ENCODE measurements at places on chromosomes 13 and 19.

DNA sequence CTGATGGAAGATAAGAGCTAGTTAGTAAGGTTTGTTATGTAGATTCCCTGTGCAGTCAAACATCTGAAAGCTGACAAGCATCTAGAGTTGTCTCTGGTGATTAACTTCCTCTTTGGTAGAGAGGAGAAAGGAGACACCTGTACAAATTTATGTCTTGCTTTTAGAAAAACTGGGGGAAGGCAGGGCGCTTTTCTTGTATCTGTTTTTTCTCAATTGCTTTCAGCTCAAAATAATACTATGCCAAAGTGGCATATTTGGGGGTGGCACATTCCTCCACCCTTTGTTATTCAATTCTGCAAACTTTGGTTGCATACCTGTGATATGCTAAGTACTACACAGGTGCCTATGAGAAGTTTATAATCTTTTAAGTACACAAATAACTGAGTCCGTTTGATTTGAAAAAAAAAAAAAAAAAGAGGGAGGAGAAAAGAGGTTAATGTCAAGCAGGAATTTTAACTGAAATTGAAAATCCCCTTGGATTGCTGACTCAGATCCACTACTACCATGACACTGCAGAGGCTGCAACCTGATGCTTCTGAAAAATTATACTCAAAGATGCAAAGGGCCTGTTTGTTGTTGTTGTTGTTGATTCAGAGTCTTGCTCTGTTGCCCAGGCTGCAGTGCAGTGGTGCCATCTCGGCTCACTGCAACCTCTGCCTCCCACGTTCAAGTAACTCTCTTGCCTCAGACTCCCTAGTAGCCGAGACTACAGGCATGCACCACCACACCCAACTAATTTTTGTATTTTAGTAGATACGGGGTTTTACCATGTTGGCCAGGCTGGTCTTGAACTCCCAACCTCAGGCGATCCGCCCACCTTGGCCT, 164.8 kb upstream of the NBEA start:
- DNase-seq: no peak

GRCh38 chr19:21474671-21475181, 30.7 kb upstream of the ZNF429 start:
- peak; percentile 59 for DNase-seq

DNA sequence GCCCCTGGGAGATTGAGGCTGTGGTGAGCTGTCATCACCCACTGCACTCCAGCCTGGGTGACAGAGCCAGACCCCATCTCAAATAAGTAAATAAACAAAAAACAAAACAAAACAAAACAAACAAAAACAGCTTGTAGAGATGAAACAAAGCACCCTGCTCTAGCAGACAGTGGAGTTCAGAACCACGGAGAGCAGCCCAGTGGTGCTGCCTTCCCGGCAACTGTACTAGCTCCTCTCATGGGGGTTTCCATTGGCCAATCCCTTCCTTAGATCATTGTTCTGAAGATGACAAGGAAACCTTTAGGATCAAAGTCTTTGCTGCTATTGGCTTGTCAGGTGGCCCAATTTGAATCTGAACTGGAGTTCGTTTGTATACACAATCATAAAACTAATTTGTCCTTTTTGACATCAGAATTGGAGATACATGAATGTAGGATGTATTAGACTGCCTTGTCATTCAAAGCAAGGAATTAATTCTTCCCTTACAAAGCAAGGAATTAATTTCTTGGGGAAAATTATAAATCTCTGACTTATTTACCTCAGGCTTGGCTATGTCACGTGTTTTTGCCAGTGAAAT, 19.7 kb upstream of the SYCN start:
- DNase-seq: no peak

DNA sequence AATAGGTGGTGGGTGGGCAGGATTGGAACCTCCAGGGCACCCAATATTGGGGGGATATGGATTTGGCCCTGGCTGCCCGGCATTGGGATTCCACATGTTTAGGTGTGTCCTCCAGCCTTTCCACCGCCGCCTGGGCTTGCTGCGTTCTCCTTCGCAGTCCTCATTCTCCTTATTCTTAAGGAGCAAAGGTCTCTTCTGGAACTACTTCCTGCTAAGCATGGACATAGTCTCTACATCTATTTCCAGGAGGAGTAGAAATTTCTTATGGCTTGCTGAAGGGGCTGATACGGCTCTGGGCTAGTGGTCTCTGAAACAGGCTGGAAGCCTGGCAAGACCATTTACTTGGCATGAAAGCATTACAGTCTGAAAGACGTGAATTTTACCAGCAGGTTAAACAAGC, 9.2 kb upstream of the FCGBP start:
- no peak for DNase-seq
